ENCODE measurements at places on chromosomes 16 and 17.

GRCh38 chr16:88913001-88913612 lies 46.6 kb upstream of the PABPN1L start:
- DNase-seq: no peak

DNA sequence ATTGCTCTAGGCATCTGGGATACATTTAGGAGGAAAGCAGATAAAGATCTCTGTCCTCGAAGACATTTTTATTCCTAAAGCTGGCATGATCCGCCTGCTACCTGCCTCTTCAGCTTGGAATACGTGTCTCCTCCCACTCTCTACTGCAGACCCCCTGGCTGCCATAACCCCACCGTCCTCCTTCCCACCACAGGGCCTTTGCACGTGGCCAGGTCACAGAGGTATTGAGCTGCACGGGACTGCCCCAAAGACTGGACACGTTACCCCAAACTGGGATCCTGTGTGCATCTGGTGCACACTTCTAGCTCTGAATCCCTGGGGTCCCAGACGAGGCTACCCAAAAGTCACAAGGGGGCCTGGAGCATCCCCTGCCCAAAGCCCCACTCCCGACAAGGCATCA lies 351.2 kb upstream of the EEF2KMT start:
- no peak for DNase-seq

- DNase-seq: no peak
These were observed 1643.9 kb downstream of the CDH8 start for GRCh38 chr16:60392380-60392779.

DNA sequence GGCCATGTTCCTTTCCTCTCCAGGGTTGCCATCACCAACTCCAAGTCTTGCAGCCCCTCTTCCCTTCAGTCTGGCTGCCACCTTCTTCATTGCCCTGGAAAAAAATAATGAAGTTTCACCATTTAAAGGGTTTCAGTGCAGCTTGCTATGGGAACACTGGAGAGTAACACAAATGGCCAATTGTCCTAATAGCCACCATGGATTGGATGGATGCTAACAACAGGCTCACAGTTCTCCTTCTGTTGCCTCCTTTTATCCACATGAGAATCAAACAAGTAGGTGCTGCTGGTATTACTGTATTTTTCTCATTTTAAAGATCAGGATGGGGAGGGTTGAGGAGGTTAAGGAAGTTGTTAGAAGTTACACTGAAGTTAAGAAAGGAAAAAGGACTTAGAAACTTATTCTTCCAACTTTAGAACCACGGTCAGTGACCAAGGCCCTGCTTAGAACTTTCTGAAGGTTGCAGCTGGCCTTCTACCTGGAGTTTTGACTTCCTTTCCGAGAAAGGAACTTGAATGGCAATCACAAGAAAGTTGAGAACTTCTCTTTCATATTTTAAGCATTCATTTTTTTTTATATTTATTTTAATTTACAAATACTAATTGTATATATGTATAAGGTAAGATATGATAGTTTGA lies 198.0 kb upstream of the MAF start:
- DNase-seq: no peak

GRCh38 chr17:57107498-57108101 lies 22.6 kb downstream of the AKAP1 start:
- no peak for DNase-seq

- no peak for DNase-seq
These were observed 912.6 kb upstream of the SOX9 start for GRCh38 chr17:71208111-71208704.

DNA sequence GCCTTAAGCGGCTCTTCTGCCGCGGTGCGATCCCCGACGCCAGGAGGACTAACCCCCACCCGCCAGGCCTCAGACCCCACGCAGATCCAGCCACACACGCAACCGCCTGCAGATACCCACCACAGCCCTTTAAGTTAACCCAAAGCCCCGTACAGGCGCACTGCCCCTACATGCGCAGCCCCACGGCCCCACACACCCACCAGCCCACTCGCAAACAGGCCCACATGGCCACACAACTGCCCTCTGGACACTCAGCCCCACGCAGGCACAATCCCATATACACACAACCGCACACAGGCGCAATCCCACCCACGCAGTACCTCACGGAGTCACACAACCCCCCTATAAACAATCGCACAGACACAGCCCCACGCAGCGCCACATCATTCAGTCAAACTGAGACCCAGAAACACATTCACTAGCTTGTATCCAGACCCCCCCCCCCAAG lies 41.7 kb downstream of the RAI1 start:
- no peak for DNase-seq

GRCh38 chr17:17186551-17187505 lies 19.3 kb downstream of the PLD6 start:
- DNase-seq: no peak

DNA sequence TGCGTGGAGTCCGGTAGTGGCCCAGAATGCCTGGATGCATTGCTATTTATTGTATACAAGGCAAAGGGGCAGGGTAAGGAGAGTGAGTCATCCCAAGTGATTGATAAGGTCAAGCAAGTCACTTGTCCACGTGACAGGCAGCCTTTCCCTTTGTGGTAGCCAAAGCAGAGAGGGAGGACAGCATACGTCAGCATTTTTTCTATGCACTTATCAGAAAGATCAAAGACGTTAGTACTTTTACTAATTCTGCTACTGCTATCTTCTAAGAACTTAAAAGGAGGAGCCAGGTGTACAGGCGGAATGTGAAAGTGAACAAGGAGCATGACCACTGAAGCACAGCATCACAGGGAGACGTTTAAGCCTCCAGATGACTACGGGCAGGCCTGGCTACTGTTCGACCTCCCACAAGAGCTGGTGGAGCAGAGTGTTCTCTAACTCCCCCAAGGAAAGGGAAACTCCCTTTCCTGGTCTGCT lies 47.9 kb upstream of the ARL4D start:
- no peak for DNase-seq

GRCh38 chr17:80025140-80025539 lies 10.5 kb downstream of the TBC1D16 start:
- DNase-seq: peak; percentile 63

DNA sequence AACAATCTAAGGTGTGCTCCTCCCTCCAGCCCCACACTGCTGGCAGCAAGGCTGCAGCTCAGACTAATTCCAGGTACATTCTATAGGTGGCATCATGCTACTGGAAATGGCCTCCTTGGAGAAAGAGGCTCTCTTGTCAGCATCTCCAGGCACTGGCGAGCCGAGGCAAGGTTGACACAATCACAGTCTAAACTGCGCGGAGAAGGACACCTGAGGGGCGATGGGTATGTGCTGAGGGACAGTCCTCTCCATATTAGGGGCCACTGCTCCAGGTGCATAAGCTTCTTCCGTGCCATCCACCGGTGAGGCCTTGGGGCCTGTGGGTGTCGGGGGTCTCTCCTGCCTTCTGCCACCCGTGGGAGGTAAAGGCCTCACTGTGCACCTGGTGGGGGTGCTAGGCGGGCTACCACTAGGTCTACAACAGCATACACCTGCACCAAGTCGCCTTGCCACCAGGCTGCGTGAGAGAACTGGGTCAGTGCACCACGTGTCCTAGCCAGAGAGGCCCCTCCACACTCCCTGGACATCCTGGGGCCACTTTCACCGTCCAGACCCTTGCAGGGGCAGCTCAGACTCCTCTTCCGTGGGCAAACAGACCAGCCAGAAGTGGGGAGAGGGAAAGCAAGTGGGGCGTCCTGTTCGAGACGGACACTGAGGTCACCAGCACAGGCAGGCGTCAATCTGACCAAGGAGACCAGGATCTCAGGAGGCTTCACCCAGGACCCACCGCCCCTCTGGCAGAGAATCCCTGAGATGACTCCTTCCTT lies 12.1 kb upstream of the CBX8 start:
- peak; percentile 80 for DNase-seq

DNA sequence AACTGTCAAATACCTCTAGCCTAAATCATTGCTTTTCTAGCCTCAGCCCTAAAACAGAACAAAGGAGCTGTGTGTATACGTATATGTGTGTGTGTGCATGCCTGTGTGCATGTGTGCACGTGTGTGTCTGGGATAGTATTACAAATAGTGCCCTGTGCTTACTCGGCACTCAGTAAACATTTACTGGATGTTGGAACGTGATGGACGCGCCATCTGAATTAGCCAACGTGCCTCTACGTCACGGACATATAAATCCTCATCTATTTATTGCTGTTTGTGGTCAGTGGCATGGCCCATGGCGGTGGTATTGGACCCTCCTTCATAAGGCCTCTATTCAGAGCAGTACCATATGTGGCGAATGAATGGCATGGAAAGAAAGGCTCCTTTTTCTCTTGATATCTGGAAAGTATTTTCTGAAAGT lies 37.5 kb downstream of the WWP2 start:
- no peak for DNase-seq

DNA sequence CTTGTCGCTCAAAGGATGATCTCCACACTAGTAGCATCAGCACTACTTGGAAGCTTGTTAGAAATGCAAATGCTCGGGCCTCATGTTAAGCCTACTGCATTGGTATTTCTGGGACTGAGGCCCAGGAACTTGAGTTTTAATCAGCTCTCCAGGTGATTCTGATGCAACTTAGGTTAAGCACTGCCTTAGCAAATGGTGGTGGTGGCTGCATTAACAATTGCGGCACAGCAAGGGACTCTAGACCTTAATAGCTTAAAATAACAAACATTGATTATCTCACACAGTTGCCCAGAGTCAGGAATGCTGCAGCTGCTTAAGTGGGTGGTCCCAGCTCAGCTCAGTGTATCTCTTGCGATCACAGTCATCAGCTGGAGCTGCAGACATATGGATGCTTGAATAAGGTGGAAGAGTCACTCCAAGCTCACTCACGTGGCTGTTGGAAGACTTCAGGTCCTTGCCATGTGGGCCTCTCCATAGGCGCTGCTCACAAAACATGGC lies 25.8 kb downstream of the HS3ST3A1 start:
- DNase-seq: peak; percentile 89

DNA sequence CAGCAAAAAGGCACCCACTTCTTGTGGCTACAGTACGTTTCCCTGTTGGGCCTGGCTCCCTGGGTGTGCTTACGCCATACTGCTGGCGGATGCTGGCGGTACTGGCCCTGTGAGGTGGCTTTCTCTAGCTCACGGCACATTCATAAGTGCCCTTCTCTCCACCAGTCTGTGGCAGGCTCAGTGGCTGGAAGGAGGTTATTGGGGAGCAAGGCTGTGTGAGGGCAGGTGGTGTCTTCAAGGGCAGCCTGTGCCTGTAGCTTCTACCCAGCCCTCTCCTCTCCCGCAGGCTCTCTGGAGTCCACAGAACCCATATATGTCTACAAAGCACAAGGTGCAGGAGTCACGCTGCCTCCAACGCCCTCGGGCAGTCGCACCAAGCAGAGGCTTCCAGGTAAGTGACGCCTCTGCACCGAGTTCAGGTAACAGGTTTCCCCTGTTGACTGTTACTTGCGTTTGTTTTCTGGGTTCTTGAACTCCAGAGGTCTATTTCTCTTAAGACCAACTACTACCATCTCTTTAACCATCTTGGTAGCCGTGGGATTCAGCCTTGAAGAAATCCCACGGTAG lies 20.6 kb downstream of the NTAN1 start:
- DNase-seq: no peak

DNA sequence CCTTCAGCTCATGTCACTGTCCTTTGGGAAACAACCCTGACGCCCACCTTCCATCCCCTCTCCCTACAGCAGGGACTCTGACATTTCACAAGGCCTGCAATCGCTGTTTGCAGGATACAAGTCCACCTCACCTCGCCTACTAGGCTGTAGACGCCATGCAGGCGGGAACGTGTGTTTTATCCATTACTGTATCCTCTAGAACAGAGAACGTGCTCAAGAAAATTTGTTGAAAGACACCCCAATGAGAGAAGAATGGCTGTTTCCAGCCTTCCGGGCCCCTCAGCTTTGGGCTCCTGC lies 1.5 kb upstream of the TTYH2 start:
- peak; percentile 19 for DNase-seq

GRCh38 chr17:30840771-30841170 lies 9.0 kb downstream of the ATAD5 start:
- DNase-seq: no peak

- DNase-seq: no peak
These were observed 10.8 kb upstream of the BCAR1 start for GRCh38 chr16:75262104-75262799.

DNA sequence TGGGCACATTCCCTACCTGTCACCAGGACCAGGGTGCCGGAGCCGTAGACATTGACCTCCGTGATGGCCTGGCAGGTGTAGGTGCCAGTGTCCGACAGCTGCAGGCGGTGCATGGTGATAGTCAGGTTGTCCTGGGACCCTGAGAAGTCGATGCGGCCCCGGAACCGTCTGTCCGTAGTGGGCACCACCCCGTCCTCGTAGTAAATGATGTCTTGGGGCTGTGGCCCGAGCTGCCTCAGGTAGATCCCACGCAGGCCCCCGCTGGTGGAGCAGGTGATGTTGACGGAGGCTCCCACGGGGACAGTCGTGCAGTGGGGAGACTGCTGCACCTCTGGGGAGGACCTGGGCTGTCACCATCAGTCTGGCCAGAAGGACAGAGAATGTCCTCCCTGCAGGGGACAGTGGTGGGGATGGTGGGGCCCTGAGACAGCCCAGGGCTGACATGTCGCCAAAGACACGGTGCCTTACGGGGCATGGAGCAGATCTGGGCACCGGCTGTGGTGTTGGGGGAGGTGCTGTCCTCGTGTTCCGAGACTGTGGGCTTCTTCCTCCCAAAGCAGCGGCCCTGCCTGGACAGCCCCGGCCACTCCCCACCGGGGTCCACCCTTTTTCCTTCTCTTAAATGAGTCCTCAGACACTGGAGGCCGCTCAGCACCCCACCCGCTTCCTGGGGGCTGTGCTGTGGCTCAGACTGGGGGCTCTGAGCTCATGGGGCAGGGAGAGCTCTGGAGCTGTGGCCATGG lies 586 bp downstream of the CD7 start:
- no peak for DNase-seq

- no peak for DNase-seq
These were observed 42.2 kb upstream of the KIFC3 start for GRCh38 chr16:57844416-57845030.

- DNase-seq: no peak
These were observed 189.2 kb upstream of the AXIN2 start for GRCh38 chr17:65750631-65751115.

DNA sequence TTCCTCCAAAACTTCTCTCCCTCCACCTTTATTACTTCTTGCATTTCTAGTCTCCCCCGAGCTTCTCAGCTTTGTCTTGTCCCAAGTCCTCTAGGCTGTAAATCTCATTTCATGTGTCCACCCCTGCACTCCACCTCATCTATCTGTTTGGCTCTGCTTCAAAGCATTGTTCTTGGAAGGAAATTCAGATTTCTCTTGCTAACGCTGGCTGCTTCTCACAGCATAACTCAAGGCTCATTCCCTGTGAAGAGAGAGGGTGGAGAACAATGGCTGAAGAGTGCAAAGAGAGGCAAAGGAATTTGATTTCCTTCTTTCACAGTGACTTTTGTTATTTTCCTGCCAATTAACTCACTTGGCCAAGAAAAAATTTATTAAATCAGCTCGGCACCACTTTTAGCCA lies 476.5 kb downstream of the TMEM114 start:
- DNase-seq: no peak

- DNase-seq: no peak
These were observed 32.9 kb downstream of the PCTP start for GRCh38 chr17:55783684-55784245.

- DNase-seq: no peak
These were observed 18.6 kb downstream of the CD7 start for GRCh38 chr17:82298538-82299421.
